ENCODE measurements at places on chromosomes 12 and 14.

DNA sequence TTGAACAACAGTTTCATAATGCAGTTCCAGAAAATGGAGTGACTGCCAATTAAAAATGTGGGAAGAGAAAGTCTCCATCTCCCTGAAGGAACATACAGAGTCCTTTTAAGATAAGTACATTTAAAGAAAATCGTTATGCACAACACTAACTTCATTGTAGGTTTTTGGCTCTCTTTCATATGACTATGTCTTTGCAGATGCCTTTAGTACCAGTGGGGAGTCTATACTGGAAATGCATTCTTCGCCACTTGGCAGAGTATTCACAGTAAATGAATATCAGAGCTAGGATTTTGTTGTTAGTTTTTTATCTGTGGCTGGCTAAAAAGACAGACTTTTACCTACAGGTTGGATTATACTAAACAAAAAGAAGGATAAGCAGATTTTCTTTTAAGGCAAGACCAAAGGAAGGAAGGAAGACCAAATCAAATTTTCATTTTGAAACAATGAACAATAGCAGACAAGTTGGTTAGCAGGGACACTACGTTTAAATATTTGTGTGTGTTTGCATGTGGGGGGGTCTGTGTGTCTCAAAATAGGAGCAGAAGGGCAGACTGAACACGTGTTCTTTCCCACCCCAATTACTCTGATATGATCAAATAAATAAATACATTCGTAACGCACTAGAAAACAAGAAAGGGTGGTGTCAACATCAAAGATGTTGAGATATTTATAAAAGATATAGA lies 124.5 kb downstream of the BTG1 start:
- no peak for DNase-seq

GRCh38 chr12:68739891-68740290 lies 6.1 kb upstream of the SLC35E3 start:
- DNase-seq, result no peak

DNA sequence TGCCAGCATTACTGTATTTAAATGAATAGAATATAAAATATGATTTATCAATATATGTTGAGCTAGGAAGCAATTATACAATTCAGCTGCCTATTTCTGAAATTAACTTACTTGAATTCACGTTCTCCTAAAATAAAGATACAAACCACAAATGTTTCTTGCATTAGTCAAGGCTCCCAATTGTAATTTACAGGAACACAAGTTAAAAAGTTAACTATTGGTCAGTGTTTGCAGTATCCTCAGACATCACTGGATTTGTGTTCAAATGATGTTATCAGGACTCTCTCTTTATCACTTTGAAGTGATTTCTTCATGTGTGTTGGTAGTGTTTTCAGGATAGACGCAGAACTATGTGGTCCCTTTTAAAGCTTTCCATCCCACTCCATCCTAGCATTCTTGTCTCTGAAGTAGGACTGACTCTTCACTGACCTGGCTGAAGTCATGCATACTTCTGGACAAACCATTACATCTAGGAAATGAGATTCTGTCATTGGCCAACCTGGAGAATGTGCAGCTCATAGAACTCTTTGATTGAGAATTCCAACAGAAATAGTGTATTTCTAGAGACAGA lies 156.1 kb downstream of the KICS2 start:
- DNase-seq, result no peak

GRCh38 chr14:89351516-89352404 lies 65.3 kb downstream of the FOXN3 start:
- DNase-seq, result no peak

DNA sequence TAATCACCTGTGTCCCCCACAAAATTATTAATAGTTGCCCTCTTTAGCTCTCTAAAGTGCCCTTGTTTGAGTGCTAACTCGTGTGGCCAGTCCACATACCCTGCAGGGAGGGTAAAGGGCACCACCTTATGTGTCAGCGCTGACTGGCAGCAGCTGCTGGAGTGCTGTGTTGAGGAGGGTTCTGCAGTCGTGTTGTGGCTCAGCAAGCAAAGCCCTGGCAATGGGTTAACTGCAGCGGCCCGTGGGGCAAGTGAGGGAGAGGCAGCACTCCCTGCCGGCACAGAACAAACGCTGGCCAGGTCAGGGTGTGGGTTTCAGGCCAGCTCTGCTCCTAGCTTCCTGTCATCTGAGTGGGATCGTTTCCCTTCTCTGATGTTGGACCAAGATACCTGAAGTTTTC lies 369.8 kb downstream of the CACNA1C start:
- DNase-seq, result no peak

DNA sequence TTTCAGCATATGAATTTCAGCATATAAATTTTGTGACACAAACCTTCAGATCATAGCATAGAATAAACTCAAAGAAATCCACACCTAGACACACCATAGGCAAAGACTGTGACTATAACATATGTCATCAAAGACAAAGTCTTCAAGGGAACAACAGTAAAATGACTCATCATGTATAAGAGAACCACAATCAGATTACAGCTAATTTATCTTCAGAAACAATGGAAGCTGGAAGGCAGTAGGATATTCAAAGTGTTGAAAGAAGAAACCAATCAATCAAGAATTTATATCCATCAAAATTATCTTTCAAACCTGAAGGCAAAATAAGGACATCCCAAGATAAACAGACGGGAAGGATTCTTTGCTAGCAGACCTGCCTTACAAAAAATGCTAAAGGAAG lies 29.0 kb downstream of the DLK1 start:
- no peak for DNase-seq

DNA sequence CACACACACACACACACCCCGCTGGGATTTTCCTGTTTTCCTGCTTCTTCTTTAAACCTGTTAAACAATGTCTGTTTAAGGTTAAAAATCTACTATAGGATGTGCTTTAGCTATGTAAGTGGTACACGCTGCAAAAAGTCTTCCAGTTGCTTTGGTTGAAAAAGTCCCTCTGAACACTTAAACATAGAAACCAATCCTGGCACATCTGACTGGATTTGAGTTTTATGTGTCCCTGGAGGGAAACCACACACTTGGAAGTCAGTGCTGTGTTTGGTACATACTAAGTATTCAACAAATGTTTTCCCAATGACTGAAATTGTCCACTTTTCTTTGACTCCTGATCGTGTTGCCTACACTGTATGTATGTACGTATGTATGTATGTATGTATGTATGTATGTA lies 22.0 kb downstream of the CFL2 start:
- peak; percentile 46 for DNase-seq

GRCh38 chr12:92722897-92723296 lies 20.1 kb downstream of the PLEKHG7 start:
- no peak for DNase-seq

DNA sequence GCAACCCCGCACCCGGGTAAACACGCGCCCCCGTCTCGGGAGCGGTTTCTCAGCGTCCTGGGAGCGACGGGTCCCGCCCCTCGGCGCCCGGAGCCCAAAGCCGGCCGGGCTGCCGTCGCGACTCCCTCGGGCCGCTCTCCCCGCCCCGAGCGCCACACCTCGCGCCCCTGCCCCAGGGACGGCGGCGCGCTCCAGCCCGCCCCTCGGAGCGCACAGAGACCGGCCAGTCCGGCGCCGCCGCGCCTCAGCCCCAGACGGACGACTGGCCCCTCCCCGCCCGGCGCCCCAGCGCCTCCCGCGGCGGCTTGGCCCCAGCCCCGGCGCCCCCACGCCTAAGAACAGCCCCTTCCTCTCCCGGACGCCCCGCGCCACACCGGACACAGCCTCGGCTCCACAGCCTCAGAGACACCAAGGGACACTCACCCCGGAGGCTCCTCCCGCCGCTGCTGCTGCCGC lies 411 bp downstream of the BTBD7 start:
- DNase-seq, result no peak

- DNase-seq, result no peak
Measured at GRCh38 chr12:104966677-104967076, 8.6 kb upstream of the SLC41A2 start.

Data from fibroblast of skin of left quadriceps (primary cell).